ENCODE measurements at places on chromosomes 6 and 20. TPM values are rescaled to one million over a fixed set of nuclear protein-coding genes. Genes with fewer than 3 reads are reported as not detected.

Gene GFOD1
- 15.1 TPM for total RNA-seq

GRCh38 chr6:125067552-125067951, 86.0 kb upstream of the TPD52L1 start:
- no peak for DNase-seq

Gene BFSP1
- total RNA-seq, result not detected

- no peak for DNase-seq
Observed at GRCh38 chr20:14643556-14643955, 306.1 kb upstream of the FLRT3 start.

Gene SH3BGRL2
- total RNA-seq, result 114 TPM

GRCh38 chr6:24963339-24963738, 27.6 kb upstream of the RIPOR2 start:
- DNase-seq, result no peak

- DNase-seq, result no peak
Observed at GRCh38 chr6:91654357-91654756, 1067.5 kb upstream of the MAP3K7 start.

Gene TMEM244
- total RNA-seq, result not detected

DNA sequence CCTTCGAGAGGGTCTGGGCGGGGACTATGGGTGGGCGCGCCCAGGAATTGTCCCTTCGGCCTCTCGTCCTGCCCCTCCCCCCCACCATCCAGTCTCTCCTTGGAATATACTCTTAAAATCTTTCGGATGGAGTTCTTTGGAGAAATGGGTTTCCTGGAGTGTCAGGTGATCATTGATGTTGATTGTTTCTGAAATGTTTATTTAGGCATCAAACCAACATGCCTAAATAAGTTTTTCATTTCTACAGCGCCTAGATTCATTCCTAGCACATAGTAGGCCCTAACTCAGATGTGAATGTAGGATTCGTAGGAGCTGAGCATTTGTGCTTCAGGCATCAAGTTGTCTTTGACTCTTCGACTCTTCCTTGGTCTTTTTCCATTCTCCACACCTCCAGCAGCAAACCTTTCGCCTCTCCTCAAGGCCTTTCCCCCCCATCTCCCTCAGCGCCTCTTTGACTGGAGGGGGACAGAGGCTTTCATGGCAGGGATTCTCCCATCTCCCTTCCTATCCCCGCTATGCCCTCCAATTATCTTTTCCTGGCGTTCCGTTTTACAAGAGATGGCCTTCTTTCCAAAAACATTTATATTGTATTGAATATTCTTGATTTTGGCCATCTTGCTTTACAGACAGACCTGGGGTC, 610 bp downstream of the CASP8AP2 start:
- no peak for DNase-seq

- no peak for DNase-seq
Observed at GRCh38 chr20:1182106-1182505, 2.7 kb downstream of the TMEM74B start.

DNA sequence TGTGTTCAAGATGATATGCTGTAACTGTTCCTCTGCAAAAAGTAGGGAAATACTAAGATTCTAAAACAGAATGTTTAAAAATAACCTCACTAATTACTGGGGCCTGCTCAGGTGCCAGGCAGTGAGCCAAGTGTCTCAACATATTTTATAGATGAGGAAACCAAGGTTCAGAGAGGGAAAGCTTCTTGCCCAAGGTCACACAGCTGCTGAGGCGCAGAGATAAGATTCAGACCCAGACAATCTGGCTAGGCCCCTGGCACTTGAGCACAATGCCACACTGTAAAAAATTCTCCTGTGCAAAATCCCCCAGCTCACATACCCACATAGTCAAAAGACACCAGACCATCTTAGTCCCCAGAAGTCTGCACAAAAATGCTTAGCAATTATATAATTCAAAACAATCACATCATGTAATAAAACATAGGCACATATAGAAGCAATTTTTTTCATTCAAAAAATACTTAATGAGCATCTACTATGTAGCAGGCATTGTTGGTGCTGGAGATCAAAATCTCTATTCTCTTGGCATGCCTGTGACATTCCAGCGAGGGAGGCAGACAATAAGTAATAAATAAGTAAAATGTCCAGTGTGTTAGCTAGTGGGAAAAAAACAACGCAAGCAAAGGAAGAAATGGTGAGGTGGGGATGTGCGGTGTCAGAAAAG, 10.3 kb downstream of the PREX1 start:
- no peak for DNase-seq

DNA sequence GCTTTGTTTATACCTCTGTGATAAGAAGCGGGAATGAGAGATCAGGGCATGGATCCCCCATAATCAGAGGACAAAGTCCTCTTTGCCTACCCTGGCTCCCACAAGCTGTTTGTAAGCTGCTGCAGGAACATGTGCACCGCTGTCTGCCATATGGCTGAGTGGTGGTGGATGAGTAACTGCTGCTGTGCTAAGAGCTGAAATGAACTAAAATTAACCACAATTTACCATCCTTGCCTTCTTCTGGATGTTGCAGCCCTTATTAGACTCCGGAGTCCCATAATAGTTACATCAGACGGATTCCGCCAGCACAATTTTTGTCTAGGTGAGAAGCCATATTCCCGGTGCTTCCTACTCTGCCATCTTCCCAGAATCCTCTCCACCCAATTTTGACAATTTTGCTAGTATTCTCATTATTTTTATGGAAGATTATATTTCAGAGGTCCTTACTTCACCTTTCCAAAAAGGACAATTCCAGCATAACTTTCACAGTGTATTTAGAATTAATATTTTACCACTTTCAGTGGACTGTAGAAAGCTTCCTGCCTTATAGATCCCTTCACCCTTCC, 6.0 kb upstream of the CMTR1 start:
- DNase-seq, result no peak

DNA sequence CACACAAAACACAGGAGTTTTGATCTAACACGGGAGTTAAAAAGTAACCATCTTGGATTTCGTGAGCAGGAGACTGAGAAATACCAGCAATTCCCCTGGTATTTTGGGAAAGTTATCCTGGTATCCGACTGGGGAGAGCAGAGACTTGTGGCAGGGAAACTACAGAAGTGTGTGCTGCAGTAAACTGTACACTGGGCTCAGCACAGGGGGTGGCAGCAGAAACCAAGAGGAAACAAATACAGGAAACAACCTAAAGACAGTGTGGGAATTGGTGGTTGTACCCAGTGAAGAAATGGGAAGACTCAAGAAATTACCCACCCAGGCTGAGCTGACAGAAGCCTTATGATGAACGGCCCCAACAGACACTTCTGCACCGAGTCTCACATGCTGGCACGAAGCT, 109.8 kb downstream of the CHD6 start:
- no peak for DNase-seq

Gene ESR1
- total RNA-seq, result not detected

DNA sequence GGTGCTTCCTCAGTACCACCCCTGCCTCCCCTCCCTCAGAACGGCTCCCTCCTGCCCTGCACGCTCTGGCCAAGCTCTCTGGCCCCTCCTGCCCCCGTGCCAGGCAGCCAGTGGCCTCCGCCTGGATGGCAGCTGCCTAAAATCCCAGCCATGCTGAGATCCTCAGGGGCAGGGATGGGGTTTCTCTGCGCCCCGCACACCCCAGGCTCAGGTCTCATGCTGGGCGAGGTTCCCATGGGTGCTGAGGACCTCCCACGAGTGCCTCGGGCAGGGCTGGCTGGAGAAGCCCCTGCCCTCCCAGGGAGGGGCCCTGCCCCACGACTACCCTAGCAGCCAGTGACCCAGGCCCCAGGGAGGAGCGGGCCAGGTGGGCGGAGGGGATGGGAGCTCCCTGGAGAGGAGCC, 2.7 kb downstream of the PTK6 start:
- no peak for DNase-seq

Measured in Peyer's patch (tissue), 4 donors.